ENCODE measurements at places on chromosomes 16 and 17.

GRCh38 chr17:38458521-38458920 lies 30.3 kb downstream of the ARHGAP23 start:
- DNase-seq, result no peak

GRCh38 chr17:77565166-77565565 lies 393.3 kb upstream of the TNRC6C start:
- DNase-seq, result no peak

DNA sequence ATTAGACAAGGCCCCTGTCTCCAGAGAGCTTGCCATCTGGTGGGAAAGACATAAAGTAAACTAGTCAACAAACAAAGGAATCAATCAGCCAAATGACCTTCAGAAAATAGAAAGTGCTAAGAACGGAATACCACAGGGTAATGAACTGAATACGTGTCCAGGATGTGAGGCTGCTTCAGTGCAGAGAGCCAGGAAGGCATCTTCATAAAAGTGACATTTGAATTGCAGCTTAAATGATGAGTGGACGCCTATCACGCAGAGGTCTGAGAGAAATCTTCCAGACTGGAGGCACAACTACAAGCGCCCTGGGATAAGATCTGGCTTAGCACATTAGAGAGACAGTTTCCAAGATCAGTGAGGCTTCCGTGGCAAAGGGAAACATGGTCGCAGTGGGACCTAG lies 574.1 kb upstream of the CDH8 start:
- DNase-seq, result no peak

DNA sequence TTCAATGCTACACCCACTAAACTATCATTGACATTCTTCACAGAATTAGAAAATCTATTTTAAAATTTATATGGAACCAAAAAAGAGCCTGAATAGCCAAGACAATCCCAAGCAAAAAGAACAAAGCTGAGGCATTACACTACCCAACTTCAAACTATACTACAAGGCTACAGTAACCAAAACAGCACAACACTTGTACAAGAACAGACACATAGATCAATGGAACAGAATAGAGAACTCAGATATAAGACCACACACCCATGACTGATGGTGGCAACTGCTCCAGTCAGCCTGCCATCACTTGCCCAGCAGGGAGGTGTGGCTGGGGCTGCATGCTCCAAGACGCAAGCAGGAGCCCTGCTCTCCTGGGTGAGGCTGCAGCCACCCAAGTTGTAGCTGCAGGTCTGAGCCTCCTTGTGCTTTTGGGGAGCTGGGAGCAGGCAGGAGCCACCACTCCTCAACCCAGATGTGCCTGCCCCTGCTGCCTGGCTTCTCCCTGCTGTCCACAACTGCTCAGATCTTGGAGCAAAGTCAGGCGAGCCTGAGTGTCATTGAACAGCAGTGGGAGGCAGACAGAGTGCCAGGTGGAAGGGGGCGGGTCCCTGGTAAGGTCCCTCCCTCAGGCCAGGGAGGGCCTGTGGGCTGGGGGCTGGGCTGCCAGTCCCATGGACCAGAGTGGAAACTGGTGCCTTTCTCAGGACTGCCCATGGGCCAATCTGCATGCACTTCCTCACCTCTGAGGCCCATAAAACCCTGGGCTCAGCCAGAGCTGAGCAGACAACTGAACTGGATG lies 24.7 kb downstream of the SSH2 start:
- DNase-seq, result no peak

GRCh38 chr17:41695954-41696757 lies 7.5 kb downstream of the EIF1 start:
- peak; percentile 74 for DNase-seq

- peak; percentile 94 for DNase-seq
These were observed 10.3 kb downstream of the ZNF771 start for GRCh38 chr16:30417529-30418349.

DNA sequence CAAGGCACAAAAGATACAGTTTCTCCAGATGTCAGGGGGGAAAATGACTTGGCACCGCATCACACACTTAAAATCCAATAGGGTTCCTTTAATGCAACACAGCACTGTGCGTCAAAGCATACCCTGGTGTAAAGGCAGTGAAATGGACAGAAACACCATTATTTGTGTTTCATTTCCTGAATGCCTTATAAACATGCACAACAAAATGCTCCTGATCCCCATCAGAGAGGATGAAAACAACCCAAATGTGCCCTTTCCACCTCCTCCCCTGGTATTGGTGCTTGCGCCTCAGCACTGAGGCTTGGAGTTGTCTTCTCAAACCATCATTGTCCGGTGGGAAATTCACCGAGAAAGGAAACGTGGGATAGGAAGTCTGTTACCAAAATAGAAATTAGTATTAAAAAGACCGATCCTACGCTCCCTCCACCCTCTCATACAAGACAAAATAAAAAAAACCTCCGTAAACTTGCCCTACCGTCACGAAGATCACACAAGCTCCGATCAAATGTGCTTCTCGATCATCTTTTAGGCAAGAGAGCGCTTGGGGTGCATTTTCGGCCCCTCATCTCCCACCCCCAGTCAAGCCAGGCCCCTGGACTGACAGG lies 722 bp downstream of the CDC27 start:
- DNase-seq, result peak; percentile 36
